RWPE2 (cell line): ENCODE measurements at places on chromosomes 2 and 18.

GRCh38 chr2:121110924-121111323 is 174.1 kb downstream of the TFCP2L1 start:
- DNase-seq = no peak

- no peak for DNase-seq
Measured at GRCh38 chr18:47658498-47658897, 272.0 kb downstream of the SMAD2 start.

DNA sequence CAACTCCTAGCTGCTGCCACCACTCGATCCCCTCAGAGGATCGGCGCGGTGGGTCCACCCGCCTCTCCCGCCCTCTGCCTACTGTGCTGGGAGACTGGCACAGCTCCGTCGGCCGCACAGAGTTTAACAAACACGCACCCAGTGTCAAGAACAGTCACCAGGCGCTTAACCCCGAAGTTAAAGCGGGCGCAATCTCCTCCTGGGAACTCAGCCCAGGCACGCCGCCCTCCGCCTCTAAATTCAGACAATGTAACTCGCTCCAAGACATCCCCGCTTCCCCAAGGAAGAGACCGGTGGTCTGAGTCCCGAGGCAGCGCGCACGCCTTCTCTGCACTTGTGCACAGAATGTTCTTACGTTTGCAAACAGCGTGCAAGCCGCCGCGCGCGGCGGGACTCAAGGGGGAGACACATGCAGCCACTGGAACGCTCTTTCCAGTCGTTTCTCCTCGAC is 533 bp downstream of the CXCR4 start:
- no peak for DNase-seq

- DNase-seq = no peak
Measured at GRCh38 chr18:23460285-23461273, 7.5 kb downstream of the RIOK3 start.

GRCh38 chr2:35503311-35503710 is 852.3 kb upstream of the CRIM1 start:
- no peak for DNase-seq

DNA sequence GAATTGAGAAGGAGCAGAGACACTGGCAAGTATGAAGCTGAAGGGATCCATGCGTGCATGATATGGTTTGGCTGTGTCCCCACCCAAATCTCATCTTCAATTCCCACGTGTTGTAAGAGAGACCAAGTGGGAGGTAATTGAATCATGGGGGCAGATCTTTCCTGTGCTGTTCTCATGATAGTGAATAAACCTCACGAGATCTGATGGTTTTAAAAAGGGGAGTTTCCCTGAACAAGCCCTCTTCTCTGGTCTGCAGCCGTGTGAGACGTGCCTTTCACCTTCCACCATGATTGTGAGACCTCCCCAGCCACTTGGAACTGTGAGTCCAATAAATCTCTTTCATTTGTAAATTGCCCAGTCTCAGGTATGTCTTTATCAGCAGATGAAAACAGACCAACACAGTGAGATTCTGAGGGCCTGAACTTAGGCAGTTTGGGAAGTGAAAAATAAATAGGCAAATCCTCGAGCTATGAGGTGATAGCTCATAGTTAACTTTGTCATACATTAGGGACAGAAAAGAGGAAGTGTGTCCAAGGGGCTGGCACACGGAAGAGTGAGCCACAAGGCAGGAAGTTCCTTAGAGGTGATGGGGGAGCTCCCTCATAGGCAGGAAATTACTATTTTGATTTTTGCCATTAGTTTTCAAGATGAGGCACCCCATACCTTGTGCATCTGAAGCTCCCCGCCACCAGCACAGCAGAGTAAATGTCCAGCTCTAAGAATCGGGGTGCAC is 658.8 kb upstream of the ID2 start:
- no peak for DNase-seq

DNA sequence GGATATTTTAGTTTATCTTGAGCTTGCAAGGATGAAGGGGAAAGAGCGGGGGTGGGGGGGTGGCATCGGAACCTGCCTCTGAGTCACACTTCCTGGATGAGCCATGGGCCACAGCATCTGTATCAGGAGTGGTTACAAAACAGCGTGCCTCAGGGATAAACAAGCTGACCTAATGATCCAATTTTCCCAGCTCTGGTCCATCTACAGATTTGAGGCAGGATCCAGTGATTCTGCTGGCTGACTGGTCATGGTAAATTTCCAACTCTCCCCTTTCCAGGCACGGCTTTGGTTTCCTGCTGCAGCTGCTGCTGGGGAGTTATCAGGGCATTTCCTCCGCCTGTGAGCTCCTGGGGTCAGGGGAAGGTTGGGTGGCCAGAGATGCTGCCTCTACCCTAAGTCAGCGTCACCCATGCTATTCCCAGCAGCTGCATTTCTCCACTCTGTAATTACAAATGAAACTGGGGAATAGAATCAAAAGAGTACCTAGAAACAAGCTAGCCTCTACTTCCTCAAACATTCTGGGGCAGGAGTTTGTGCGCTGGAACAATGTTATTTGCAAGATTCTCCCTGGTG is 4.7 kb upstream of the HPCAL1 start:
- DNase-seq = no peak

GRCh38 chr2:215505044-215505786 is 69.3 kb upstream of the FN1 start:
- DNase-seq = no peak

GRCh38 chr18:49225160-49225559 is 235.3 kb downstream of the DYM start:
- DNase-seq = no peak

DNA sequence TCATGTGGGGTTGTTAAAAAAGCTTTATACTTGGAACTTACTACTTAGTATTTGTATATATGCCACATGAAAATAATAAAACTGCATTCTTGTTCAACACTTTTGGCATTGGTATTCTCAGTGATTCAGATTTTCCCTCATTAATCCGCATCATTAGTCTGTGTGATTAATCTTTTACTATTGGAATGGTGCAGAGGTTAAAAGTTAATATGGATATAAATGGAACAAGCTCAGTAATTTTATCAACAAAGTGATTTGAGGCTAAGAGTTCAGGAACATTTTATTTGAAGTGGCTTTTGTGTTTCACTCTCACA is 45.4 kb upstream of the REG3G start:
- DNase-seq = no peak

DNA sequence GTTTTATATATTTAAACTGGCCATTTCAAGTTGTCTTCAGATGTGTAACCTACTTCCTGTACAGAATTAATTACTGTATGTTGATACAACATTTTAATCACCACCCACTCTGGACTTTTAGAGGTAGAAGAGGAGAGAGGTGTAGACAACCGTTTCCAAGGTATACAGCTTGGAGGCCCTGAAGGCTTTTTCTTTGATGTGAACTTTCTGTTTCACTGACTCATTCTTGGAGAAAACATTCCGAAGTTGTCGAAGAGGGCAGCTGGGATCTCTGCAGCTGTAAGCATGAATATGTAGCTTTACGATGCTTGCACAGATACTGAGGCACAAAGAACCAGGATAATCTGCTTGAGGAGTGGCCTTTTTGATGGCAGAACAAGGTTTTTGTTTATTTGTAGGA is 137.0 kb downstream of the NCKAP5 start:
- no peak for DNase-seq
